ENCODE measurements at places on chromosomes 3 and 15.

DNA sequence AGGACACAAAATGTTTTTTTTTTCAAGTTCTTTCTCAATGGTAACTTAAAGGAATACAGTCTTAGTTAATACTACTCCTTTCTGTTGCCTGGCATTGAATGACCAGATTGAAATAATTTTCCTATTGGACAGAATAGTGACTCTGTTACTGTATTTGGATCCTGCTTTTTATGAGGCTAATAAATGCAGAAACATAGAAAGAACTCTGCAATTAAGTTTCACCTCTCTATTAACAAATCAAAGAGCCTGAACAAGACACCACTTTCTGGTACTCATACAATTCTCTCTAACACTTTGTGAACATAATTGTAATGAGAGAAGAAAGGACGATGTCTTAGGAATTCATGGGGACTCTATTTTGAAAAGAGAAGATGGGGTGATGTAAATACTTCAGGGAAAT lies 308.4 kb upstream of the ROBO2 start:
- no peak for DNase-seq

DNA sequence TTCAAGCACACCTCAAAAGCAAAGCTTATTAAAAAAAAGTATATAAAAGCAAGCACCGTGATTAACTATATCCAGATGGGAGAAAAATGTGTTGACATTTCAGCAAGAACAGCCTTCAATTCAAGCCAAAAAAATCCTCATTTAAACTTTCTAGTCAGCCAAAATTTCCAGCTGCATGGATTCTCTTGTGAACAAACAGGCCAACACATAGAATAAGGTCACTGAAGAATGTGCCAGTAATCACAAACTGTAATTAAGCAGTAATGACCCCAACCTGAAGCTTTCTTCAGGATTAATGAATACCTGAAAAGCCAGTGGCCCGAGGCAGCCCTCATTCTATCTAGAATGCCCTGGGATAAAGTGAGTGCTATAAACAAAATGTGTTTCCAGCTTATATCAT lies 130.7 kb upstream of the KCNMB2 start:
- no peak for DNase-seq

DNA sequence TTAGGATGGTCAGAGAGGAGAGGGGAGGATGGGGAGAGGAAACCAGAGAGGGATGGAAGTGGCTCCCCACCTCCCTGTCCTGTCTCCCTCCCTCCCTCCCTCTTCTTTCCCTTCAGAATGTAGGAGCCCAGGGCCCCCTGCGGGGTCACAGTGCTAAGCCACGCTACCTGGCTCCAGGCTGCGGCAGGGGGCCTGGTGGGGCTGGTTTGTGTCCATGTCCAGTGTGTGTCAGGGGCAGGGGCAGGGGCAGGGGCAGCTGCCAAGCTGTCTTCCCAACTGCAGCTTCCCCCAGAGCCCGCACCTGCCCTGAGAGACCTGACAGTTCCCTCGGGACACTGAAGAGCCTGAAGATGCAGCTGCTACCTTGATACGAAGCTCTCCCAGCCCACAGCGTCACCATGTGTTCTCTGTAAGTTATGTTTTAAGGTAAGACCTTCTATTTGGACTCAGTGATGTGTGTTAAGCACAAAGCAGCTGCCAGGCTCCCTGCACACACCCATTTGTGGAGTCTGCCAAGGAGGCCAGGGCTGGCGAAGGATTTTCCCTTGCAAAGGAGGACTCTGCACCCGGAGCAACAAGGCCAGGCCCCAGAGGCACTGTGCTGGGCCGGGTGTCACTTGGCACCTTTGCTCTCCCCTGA lies 121.8 kb upstream of the SMAD3 start:
- no peak for DNase-seq

- DNase-seq: no peak
Observed at GRCh38 chr3:21694506-21694905, 56.5 kb downstream of the ZNF385D start.

DNA sequence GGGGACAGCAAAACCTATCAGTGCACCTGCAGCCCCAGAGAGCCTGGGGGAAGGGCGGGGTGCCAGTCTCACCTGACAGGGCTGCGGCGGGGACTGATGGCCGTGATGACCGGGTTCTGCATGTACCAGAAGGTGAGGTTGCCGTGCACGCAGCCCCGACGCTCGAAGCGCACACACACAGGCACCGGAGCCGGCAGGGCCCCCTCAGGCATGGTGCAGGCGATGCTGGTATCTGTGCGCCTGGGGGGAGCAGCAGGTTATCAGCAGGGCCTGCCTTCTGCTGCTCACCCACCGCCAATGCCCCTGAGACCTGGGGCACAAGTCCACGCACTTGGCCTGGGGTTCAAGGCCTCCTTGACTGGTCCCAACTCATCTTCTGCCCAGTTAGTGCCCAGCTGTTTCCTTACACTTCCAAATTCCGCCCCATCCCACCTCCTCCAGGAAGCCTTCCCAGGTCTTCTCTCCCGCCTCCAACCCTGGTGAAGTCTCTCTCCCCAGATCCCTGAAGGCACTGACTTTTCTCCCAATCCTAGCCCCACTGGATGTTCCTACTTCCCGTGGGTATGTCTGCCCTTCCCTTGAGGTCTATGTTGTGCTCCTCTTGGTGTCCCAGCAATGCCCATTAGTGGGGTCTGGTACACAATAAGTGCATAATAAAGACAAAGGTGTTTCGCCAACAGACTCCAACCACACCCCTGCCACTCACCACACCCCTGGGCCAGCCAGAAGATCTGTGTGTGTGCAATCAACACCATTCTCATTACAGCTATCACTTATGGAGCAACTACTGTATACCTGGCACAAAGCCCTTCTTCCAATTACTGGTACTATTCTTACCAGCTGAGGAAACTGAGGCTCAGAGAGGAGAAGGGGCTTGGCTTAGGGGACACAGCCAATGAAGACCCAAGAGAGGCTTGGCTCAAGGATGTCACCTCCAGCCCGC lies 28.9 kb downstream of the H1-8 start:
- no peak for DNase-seq

GRCh38 chr3:175310046-175310445 lies 450.9 kb downstream of the NAALADL2 start:
- no peak for DNase-seq

- DNase-seq: no peak
Observed at GRCh38 chr3:176479248-176479647, 718.0 kb downstream of the TBL1XR1 start.

DNA sequence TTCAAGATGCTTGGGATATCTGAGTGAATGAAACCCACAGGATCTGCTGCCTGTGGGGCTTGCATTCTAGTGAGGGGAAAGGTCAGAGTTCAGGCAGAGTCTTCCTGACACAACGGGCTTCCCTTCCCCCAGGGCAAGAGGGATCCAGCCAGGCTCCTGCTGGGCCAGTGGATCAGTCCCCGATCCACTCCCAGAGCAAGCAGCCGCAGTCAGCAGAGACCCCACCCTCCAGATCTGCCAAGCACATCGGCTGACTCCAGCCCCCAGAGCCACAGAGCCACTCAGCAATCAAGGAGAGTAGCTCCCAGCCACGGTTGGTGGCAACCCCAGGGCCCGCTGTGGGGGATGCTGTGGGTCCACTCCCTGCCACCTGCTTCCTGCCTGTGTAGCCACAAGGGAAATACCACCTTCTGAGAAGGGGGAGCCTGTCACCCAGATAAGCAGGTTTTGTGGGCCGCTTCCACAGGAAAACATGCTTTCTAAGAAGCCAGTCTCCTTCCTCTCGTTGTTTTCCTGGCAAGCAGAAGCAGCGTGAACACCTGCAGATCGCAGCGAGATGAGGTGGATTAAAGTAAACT lies 44.9 kb downstream of the CPN2 start:
- DNase-seq: peak; percentile 15

DNA sequence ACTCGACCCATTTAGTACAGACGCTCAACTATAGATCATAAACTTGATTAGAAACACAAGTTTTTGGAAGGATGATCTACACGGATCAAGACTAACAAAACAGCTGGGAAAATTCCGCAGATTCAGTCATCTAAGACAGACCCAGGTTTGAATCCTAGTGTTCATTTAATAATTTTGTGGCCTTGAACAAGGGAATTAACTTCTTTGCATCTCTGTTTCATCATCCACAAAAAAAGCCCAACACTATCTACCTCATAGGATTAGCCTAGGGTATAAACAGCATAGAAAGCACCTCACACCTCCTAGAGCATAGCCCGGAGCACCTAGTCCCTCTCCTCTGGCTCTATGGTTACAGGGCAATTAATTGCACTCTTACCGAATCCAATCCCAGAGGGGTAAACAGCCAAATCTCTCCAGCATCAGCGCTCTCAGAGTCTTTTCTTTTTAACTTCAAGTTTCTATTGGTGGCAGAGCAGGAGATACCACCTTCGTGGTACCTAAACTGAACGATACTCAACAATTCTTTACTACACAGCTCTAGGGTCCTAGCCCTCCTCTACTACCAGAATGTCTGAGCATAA lies 3.5 kb downstream of the TBL1XR1 start:
- DNase-seq: no peak

DNA sequence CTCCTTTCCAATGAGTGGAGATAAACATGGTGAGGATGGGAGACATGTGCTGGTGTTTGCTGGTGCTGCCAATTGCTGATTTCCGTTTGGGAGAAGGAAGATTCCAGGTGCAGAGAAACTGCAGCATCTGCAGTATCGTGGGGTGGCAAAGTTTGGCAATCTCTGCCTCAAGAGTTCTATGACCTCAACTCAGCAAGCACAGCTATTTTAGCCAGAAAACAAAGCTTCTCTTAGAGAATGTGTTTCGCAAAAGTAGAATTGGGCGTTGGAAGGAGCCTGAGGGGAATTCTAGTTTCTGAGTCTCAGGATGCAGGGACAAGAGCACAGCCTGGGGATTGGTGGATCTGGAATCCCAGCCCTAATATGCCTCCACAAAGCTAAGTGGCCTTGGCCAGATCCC lies 18.2 kb upstream of the SHC4 start:
- no peak for DNase-seq

DNA sequence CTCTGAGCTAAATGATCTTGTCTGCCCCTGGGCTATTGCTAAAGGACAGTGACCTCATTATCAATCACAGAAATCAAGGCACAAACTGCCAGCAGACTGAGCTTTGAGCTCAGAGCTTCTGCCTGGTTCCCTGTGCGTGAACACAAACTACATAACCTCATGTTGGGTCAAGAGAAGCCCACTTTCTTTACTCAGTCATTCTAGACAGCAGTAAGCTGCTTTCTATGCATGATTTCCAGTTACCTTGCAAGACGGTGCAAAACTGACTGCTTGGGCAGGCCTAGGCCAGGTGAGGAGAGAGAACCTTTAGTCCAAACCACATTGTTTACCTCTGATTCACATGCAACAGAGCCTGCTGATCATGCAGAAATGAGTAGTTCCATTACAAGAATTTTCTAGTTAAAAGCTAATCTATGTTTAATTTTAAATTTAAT lies 75.1 kb downstream of the ARRDC4 start:
- DNase-seq: no peak
